ENCODE measurements at places on chromosomes 1 and 21. TPM values are rescaled to one million over a fixed set of nuclear protein-coding genes. Genes with fewer than 3 reads are reported as not detected.

Gene HMGB4
- not detected for total RNA-seq

Gene CYP4X1
- 0.31 TPM for total RNA-seq

Gene IFI44L
- 12.3 TPM for total RNA-seq

Gene TXNDC12
- 61.3 TPM for total RNA-seq

Gene RGS5
- total RNA-seq: 9.1 TPM

Gene SLC26A9
- 0.45 TPM for total RNA-seq

Gene HSD3B2
- 6.1 TPM for total RNA-seq

Gene ETNK2
- 7.3 TPM for total RNA-seq

Gene EFNA1
- total RNA-seq: 26.1 TPM

Gene TRIM45
- total RNA-seq: 23.3 TPM

Gene OR2T11
- not detected for total RNA-seq

Gene KAZN
- 21.9 TPM for total RNA-seq

- DNase-seq: no peak
Observed at GRCh38 chr1:81505831-81506230, 294.9 kb upstream of the ADGRL2 start.

GRCh38 chr1:19454265-19455146 lies 30.8 kb downstream of the CAPZB start:
- no peak for DNase-seq

- no peak for DNase-seq
Observed at GRCh38 chr1:204758601-204759000, 73.1 kb upstream of the LRRN2 start.

- no peak for DNase-seq
Observed at GRCh38 chr1:45864167-45865106, 61.0 kb downstream of the MAST2 start.

GRCh38 chr1:159873530-159874143 lies 11.2 kb upstream of the VSIG8 start:
- DNase-seq: no peak

- no peak for DNase-seq
Observed at GRCh38 chr1:56442290-56442877, 137.0 kb downstream of the PLPP3 start.

DNA sequence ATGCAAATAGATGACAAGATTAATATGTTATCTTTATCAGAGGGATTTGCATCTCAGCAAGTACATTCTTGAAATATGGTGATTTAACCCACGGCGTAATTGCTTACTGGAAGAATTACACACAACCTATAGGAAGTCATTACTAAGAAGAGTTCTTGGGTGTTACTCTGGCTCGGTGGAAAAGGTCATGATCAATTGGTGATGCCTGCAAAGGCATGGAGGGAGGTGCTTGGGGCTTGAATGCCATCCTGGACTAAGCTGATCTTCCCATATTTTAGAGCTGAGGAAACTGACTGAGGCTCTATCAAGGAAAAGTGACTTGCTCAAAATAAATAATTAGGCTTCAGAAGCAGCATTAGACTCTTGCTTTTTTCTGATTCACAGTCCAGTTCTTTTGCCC lies 137.5 kb upstream of the JUN start:
- DNase-seq: no peak

- DNase-seq: no peak
Observed at GRCh38 chr1:35915693-35916092, 15.2 kb upstream of the AGO3 start.

DNA sequence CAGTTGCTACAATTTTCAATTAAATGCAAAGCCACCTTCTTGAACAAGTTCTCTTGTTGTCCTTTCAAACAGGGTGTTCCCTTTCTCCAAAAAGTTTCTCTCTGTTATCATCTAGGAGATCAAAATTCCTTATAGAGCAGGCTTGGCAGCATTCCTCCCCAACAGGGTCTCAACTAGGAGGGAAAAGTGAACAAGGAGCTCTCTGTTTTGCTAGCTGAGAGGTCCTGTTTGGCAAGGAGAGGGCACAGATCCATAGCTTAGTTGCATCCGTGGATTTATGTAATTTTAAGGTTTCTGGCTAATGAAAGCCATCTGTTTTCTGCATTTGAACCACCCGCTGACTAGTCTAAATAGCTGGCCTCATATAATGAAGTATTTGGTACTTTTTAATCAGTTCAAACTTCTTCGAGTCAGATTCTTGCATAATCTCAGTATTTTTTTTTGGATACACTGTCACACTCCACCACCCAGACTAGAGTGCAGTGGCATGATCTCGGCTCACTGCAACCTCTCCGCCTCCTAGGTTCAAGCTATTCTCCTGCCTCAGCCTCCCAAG lies 54.0 kb downstream of the APP start:
- DNase-seq: no peak

GRCh38 chr1:157096881-157097280 lies 2.7 kb downstream of the ETV3L start:
- DNase-seq: no peak

GRCh38 chr1:231666220-231666936 lies 39.8 kb downstream of the DISC1 start:
- DNase-seq: no peak

DNA sequence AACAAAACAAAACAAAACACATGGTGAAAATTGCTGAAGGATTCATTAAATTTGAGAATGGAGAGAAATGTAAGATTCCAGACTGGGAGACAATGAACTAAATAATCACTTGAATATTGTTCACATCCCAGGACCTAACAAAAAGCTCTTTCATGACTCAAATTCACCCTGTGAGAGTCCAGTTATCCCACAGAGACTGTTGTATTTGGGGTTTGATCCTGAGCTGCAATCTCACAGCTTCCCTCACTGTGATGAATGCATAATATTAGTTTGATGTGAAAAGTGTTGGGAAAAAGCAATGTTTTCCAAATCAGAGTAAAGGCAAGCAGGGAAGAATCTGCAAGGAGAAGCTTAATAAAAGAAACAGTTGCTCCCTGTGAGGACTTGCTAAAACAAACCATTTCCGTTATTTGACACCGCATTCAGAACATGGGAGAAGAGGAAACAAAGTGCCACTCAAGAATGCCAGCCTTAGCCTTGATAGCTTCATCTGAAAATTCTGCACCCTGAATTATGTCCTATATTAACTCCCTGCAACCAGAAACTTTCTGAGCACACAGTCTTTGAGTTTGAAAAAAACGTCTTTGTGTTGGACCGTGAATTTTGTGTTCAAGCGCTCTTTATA lies 208.8 kb downstream of the DAB1 start:
- no peak for DNase-seq

DNA sequence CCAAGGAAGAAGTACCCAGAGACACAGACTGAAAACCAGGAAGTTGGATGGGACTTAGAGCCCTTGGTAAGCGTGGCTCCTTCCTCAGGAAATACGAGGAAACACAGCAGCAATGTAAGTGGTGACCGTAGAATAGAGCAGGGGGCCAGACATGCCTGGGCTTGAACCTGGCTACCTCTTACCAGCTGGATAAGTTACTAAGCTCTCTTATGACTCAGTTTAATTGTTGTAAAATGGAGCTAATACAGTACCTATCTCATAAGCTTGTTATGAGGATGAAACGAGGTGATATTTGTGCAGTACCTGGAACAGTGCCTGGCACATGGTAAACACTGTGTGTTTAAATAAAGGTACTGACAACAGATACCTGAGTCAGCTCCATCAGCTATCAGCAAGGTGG lies 19.2 kb downstream of the EBNA1BP2 start:
- no peak for DNase-seq

- no peak for DNase-seq
Observed at GRCh38 chr1:201747261-201747660, 81.7 kb upstream of the IPO9 start.

- DNase-seq: no peak
Observed at GRCh38 chr1:172069534-172069933, 228.2 kb downstream of the DNM3 start.

- DNase-seq: no peak
Observed at GRCh38 chr21:22231013-22231412, 1232.8 kb downstream of the NCAM2 start.

GRCh38 chr21:42837421-42838211 lies 41.7 kb downstream of the WDR4 start:
- peak; percentile 65 for DNase-seq

DNA sequence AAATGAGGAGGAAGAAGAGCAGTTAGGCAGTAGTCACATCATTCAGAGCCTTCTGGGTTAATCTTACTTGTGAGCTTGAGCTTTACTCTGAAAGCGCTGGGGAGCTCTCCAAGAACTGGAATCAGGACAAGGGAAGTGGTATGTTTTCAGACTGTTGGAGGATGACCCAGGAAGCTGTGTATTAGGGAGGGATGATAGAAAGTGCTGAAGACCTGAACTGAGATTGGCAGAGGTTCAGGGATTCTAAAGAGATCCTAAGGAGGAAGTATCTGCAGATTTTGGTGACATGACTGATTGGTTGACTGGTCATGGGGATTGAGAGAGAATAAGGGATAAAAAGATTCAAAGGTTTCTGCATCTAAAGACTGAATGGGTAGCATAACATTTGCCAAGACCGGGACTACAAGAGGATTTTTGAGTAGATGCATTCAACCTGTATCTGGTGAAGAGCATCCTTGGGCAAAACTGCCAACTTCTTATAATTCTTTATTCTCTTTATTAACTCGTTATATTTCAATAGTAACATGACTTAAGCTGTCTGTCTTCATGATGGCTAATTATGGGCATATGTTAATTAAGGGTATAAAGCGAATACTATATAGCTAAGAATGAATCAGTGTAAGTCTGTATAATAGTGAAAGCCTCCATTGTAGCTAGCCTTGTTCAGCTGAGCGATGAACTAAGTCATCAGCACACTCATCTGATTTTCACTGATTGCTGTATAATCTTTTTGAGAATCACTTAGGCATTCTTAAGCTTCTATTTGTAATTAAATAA lies 41.8 kb downstream of the XCL1 start:
- DNase-seq: no peak

GRCh38 chr1:57133686-57134085 lies 167.9 kb upstream of the C8B start:
- no peak for DNase-seq

- DNase-seq: no peak
Observed at GRCh38 chr1:221632072-221632471, 109.8 kb downstream of the DUSP10 start.

GRCh38 chr1:40919475-40920011 lies 57.4 kb upstream of the CITED4 start:
- no peak for DNase-seq

DNA sequence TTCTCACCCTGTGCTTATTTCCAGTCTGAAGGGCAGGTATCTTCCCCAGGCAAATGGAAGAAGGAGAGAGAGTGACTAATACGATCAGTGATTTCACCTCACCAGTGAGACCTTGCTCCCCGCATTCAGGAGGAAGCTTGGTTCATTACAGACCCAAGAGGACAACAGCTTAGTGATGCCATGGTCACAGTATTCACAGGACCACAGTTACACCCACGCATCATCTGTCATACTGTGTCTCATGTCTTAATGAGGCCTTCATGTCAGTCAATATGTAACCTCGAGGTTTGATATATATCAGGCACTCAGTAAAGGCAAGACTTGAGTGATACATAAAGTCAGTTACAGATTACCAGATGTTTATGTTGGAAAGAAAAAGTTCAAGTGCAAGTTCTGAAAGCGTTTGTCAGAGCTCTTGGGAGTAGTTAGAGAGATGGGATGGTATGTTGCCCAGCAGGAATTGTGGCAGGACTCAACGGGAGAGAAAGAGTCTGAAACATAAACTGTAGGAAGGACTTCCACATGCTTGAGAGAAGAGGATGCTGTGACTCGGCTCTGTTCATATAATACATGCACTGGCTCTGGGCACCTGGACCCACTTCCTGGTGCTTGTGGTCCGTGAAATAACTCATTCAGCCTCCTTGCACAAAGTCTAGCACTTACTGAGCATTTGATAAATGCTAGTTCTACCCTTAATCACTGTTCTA lies 33.3 kb downstream of the GNPAT start:
- no peak for DNase-seq
